A549 treated with RU486 at 1 μM for 4 hours (cell line): ENCODE measurements at places on chromosomes 1 and 21. TPM values are rescaled to one million over a fixed set of nuclear protein-coding genes. Genes with fewer than 3 reads are reported as not detected.

Gene TPTE
- total RNA-seq, result not detected in 5 replicates

Gene NBPF6
- not detected in 5 replicates for total RNA-seq

Gene ZNF124
- 4.0 to 6.0 TPM (median 4.6 TPM) in 5 replicates for total RNA-seq

Gene TYW3
- 12.8 to 19.4 TPM (median 18.2 TPM) in 5 replicates for total RNA-seq

Gene FAM72B
- 6.0 to 9.0 TPM (median 6.9 TPM) in 5 replicates for total RNA-seq

Gene TMPRSS15
- not detected in 5 replicates for total RNA-seq

Gene SLAMF6
- total RNA-seq, result not detected in 5 replicates

Gene CELA3B
- not detected in 5 replicates for total RNA-seq

Gene SELE
- total RNA-seq, result not detected in 5 replicates

Gene CFAP74
- 0.10 TPM in 1 of 5 replicates, not detected in the others for total RNA-seq

Gene KCNH1
- 1.6 to 3.4 TPM (median 2.8 TPM) in 5 replicates for total RNA-seq

Gene S100A8
- not detected in 5 replicates for total RNA-seq

Gene NPR1
- 0.77 to 1.2 TPM (median 0.97 TPM) in 5 replicates for total RNA-seq

Gene OLFML2B
- total RNA-seq, result 0.32 to 0.67 TPM (median 0.38 TPM) in 5 replicates

Gene PLD5
- total RNA-seq, result 0.93 to 1.7 TPM (median 1.3 TPM) in 5 replicates

Gene FAM167B
- total RNA-seq, result 0.29 to 0.57 TPM (median 0.48 TPM) in 4 of 5 replicates, not detected in the other

Gene LCE3D
- 0.96 to 1.3 TPM (median 0.97 TPM) in 3 of 5 replicates, not detected in the others for total RNA-seq

Gene CYP4X1
- 0.07 to 0.08 TPM in 2 of 5 replicates, not detected in the others for total RNA-seq

Gene VCAM1
- total RNA-seq, result 0.05 TPM in 2 of 5 replicates, not detected in the others

Gene INTS7
- 18.4 to 24.9 TPM (median 22.0 TPM) in 5 replicates for total RNA-seq

Gene ATF6
- total RNA-seq, result 12.0 to 13.4 TPM (median 12.6 TPM) in 5 replicates

Gene TCHH
- total RNA-seq, result 0.14 to 0.33 TPM (median 0.22 TPM) in 5 replicates

Gene FASLG
- total RNA-seq, result not detected in 5 replicates

Gene CSRP1
- total RNA-seq, result 414 to 636 TPM (median 428 TPM) in 5 replicates

Gene GJA4
- not detected in 5 replicates for total RNA-seq

Gene WNT3A
- 0.03 TPM in 1 of 5 replicates, not detected in the others for total RNA-seq

Gene IGSF3
- 14.3 to 24.1 TPM (median 21.5 TPM) in 5 replicates for total RNA-seq

Gene CGN
- total RNA-seq, result 1.2 to 2.2 TPM (median 1.4 TPM) in 5 replicates

Gene C1orf185
- not detected in 5 replicates for total RNA-seq

Gene PAQR6
- total RNA-seq, result 2.2 to 5.0 TPM (median 3.6 TPM) in 5 replicates

Gene SUSD4
- 0.34 to 1.00 TPM (median 0.84 TPM) in 5 replicates for total RNA-seq

Gene FCER1G
- total RNA-seq, result 0.51 TPM in 1 of 5 replicates, not detected in the others

Gene IL10
- total RNA-seq, result not detected in 5 replicates

Gene IPO13
- 9.4 to 16.4 TPM (median 15.2 TPM) in 5 replicates for total RNA-seq

Gene BARHL2
- total RNA-seq, result not detected in 5 replicates

Gene SCCPDH
- total RNA-seq, result 37.2 to 49.2 TPM (median 48.4 TPM) in 5 replicates
